ENCODE measurements at places on chromosomes 5 and 9.

DNA sequence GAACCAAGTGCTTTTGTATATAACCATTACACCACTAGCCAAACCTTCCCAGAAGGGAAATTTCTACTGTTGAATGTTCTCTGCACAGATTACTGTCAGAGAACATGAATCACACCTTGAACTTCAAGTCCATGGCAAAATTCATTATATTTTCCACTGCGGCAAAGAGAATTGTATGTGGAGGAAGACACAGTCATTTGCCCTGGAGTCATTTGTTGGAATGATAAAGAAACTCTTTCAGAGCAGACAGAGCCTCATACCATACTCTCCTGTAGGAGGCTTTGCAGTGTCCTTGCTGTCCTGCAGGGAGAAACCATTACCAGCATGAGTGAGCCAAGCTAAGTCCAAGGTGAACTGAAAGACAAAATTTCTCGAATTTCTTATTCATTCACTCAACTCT is 369.0 kb downstream of the ARHGEF28 start:
- DNase-seq = no peak

- no peak for DNase-seq
Measured at GRCh38 chr9:3888497-3888858, 362.7 kb upstream of the RFX3 start.

DNA sequence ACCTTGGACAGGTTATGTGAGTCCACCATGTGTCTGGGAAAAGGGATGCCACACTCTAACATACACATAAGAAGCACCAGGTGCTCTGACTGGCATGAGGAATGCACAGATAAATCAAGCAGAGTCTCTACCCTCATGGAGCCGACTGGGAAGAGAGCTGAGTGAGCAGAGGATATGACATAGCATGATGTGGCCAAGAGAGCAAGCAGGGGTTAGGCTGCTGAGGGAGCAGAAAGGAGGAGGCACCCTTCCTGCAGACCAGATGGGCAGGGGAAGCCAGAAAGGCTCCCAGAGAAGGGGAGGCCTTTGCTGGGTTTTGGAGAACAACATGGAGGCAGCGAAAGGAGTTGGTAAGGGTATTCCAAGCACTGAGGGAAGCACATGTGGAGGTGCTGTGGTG is 223.1 kb downstream of the GNA14 start:
- DNase-seq = no peak

DNA sequence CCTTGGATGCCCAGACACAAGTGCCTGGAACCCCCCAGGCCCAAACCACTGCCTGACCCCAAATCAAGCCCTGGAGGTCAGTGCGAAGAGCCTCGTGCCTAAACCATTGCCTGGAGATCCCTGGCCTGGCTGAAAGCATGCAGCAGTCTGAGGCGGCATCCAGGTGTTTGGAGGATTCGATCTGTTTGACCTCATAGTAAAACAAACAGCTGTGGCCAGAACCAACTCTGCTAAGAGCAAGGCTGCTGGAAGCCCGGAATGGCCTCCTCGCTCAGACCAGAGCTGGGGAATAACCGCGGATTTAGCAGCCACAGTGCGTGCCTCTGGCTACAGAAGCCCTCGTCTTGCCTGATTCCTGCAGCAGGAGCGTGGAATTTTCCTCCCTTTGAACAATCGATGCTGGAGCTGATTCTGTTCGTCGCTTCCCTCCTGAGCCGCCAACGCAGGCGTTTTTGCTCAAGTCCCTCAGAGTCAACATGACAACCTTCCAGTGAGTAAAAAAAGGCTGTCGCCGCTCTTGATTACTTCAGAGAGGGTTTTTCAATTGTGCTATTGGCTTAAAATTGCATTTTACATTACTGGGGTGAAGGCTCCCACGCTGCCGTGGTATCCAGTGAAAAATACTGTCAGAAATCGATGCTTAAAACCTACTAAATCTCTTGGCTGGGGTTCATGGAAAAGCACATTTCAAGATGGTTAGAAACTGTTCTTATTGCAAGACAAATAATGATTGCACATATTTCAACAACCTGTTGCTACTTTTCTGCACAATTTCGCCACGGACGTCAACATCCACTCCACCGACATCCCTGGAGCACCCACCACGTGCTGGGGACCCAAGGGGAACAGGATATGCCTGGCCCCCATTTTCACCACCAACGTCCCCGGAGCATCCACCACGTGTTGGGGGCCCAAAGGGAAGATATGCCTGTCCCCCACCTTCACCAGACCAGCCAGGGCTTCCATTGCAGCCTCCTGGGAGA is 190.0 kb downstream of the OLFM1 start:
- no peak for DNase-seq

DNA sequence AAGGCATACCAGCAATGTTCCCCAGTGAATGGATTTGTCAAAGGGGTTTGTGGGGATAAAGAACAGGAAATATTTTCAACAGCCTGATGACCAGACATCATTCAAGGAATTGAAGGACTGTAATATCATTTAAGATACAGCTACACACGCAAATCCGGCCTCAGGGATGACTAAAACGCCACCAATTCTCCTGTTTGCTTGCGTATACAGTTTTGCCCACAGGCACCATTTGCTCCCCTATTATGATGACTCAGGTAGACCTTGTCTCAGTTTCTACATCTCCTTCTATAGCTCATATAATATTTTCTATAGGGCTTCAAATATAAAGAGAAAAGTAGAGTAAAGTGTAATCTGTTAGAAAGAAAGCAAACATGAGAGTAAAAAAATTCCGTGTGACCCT is 29.7 kb upstream of the ITGA1 start:
- no peak for DNase-seq

DNA sequence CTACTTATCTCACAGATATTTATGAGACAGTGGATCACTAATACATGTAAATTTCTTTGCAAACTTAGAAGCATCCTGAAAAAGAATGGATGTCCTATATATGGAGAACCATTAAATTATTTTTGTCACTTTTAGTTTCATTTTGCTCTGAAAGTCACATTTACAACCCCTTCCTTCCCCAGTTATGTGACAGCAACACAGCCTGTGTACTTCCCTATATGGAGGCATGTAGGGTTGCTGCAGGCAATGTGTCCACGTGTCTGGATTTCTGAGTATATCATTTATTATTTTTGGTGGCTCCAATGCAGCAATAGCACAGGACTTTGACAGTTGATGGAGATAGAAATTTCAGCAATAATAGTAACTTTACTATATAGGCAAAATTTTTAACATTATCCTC is 156.4 kb downstream of the ST8SIA4 start:
- DNase-seq = no peak

DNA sequence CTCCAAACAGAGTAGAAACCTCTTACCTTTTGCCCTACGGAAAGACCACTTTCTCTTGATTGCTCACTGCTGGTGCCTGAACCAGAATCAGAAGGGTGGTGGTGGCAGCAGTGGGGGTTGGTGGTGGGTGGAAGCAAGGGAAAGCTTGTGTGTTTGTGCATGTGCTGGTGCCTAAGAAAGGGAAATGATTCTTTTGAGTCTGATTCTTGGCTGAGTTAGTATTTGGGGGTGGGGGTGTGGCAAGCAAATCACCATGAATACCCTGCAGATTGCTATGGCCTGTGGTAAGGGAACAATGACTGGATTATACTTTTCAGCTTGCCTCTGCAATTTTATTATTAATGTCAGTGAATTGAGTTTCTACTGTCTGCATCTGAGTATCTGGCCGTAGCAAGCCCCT is 106.6 kb downstream of the ARHGAP26 start:
- no peak for DNase-seq

DNA sequence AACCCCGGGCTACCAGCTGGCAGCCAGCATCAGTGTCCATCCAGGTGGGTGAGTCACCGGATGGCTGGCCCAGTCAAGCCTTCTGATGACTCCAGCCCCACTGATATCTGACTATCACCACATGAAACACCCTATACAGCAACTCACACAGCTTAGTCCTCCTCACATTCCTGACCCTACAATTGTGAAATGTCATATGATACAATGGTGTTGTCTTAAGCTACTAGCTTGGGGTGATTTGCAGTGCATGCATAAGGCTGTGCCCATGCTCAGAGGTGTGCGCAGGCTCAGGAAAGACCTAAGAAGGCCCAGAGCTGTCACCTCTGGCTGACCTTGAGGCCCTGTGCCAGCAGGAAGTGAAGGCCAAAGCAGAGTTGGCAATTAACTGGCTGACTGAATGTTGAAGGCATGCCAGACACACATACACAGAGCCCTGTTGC is 21.5 kb upstream of the SEMA4D start:
- DNase-seq = peak; percentile 50

- DNase-seq = no peak
Measured at GRCh38 chr5:151155775-151156506, 1.6 kb downstream of the ANXA6 start.

- peak; percentile 74 for DNase-seq
Measured at GRCh38 chr9:108468364-108468763, 387.4 kb downstream of the ACTL7B start.

GRCh38 chr9:76932265-76932664 is 26.4 kb upstream of the PRUNE2 start:
- no peak for DNase-seq

DNA sequence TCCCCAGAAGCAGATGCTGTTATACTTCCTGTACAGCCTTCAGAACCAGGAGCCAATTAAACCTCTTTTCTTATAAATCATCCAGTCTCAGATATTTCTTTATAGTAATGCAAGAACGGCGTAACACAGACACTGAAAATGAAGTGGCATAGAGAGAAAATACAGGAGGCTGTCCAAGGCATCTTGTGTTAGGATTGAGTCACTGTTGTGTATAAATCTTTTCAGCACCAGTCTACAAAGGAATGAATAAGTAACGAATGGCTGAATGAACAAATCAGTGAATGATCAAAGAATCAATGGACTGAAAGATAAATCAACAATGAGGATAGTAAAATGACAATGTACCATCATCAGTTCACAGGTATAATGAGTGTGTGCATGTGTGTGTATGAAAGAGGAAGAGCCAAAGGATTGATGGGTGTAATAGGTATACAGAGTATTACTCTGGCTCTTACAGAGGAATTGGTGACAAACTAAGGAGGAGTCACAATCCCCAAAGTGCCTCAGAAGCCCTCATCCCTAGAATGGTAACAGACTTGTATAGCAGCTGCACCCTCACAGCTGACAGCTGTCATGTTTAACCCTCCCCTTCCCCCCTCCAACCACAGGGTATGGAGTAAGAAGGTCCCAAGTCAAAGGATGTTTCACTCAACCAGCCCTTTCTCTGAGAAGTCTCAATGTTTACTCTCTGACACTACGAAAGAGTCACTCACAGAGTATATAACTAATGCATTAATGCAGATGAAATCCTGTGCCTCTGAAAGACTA is 29.8 kb upstream of the MIER3 start:
- DNase-seq = no peak

DNA sequence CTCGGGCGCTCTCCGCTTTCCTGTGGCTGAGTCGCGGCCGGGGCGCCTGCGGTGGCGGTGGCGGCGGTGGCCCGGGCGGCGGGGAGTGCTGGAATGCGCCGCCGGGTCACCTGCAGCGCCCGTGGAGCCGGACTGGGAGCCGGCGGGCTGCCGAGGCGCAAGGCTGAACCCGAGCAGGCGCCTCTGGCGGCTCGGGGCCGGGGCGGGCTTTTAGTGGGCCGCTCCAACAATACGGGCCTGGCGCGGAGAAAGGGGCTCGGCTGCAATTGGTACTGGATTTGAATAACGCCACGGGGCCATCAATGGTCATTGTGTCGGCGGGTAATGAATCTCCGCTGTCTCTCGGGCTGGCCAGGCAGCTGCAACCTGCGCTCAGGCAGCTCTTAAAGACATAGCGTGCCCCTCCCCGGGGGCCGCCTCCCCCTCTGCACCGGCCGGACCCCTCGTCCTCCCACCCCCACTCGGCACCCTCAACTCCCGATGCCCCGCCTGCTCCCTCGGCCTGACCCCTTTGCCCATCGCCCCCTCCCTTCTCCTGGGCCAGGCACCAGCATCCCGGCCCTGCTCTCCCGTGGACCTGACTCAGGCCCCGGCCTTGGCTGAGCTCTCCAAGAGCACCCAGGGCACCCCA is 22.1 kb downstream of the URM1 start:
- DNase-seq = no peak

DNA sequence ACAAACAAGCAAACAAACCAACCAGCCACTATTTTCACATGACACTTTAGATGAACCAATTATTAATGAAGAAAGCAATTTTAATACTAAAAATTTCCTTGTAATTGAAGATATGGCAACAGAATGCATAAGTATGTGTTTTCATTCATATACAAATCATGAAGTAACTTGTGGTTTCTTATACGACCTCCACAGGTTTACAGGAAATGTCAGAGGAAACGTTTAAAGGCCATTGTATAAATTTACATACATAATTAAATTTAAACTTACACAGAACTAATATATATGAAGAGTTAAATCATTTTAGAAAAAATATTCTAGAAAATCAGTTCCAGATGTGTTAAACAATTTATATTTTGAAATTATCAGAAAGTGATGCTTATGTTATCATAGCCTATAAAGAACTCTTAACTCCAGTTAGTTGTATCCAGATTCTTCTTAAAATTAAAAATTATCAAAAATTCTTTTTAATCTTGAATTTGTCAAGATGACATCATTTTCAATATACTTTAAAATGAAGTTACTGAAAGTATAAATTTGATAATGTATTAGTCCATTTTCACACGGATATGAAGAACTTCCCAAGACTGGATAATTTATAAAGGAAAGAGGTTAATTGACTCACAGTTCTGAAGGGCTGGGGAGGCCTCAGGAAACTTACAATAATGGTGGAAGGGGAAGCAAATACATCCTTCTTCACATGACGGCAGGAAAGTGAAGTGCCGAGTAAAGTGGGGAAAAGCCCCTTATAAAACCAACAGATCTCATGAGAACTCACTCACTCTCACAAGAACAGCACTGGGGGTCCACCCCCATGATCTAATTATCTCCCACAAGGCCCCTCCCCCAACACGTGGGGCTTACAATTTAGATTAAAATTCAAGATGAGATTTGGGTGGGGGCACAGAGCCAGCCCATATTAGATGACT is 192.0 kb downstream of the PIK3R1 start:
- no peak for DNase-seq

DNA sequence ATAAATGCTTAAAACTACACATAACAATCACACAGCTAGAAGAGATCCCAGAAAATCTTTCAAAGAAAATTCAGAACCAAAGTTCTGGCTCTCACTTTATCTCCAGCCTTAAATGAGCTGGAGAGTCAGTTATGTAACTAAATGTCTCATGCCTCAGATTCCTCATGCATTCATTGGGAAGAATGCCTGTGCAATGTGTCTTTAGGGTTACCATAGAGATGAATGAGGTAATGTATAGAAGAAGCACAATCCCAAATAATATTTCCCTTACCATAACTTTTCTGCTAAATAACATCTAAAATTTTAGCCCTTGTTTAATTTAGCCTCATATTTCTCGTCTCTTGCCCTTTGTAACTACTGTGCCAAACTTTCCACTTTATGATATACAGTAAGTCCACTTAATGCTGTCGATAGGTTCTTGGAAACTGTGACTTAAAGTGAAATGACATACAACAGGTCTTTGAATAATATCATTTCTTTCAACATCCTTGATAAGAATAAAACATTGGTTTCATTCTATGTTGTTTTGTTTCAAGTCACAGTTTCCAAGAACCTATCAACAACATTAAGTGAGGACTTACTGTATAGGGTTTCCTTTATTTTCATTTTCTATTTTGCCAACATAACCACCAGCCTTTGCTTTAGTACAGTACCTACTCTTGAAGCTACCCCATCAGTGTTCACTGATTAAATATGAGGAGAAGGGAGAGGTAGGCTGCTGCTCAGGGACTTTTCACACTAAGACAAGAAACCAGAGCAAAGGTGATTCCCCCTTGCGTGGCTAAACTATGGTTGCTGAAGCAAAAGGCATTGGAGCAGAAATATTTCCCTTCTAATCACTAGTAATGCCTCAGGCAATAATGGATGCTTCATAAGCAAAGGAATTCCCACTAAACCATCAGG is 295.7 kb upstream of the PTGER4 start:
- DNase-seq = no peak

Data from NCI-H69 (cell line).